Motor neuron (in vitro differentiated cells): ENCODE measurements at places on chromosomes 12 and 14. TPM values are rescaled to one million over a fixed set of nuclear protein-coding genes. Genes with fewer than 3 reads are reported as not detected.

GRCh38 chr12:6069437-6070093, 54.9 kb downstream of the VWF start:
- ATAC-seq: peak; percentile 76

- no peak for ATAC-seq
These were observed 116.3 kb downstream of the SLC15A4 start for GRCh38 chr12:128707488-128707887.

PPP1CC gene
- 106 TPM in 2 replicates for total RNA-seq

GRCh38 chr14:29140016-29140415, 373.4 kb downstream of the FOXG1 start:
- no peak for ATAC-seq

DNA sequence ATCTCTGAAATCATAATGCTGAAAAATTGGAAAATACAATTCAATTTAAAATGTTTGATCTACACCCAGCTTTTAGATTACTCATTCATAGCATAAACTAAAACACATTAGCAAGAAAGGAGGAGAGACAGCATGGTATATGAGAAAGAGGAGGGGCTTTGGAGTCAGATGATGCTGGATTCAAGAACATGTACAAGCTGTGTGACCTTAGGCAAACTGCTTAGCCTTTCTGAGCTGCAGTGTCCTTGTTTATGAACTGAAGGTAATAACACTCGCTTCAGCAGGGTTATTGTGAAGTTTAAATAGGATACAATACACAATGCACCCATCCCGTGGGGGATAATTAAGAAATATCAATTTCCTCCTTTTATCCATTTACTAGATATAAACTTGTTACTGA, 79.2 kb downstream of the MAP1LC3B2 start:
- ATAC-seq: no peak

CD69 gene
- 0.20 TPM in 1 of 2 replicates, not detected in the other for total RNA-seq

DNA sequence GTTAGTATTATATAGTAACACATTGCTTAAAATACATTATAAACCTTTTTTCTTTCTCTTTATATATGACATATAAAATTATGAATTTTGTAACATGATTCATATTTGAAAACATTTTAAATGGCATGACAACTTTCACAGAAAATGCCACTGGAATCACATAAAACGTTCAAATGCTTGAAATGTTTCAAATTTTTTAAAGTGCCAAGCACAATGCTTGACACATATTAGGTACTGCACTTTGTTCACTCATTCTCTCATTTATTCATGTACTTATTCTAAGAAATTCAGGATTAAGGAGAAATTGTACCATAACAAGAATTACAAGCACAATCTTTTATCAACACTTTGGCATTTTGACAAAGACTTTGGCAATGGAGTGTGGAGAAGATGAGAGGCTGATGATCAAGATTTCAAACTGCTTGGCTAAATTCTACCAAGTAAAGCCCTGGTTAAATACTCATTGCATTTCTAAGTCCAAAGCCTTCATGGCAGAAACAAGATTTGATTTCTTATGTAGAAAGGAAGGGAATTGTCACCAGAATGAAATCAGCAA, 232.2 kb downstream of the C12orf50 start:
- no peak for ATAC-seq

DNA sequence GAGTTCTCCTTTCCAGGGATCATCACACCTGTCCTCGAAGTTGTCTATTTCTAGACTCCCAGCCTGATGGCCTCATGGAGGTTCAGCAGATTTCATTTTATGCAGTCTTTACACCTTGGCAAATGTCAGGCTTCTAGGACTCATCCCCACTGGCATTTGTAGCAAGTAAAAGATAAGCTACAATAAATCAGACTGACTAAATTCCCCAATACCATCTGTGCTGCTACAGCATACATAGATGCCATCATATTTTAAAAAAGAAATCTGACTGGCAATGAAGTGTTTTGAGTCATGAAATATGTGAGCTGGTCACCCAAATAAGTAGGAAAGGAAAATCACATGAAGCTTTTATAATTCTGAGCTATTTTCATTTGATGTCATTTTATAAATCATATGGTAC, 55.3 kb downstream of the KCNC2 start:
- no peak for ATAC-seq

GRCh38 chr12:165862-166368, 48.0 kb downstream of the SLC6A12 start:
- no peak for ATAC-seq

BIN2 gene
- 0.16 TPM in 1 of 2 replicates, not detected in the other for total RNA-seq

RTN1 gene
- 247 and 265 TPM in 2 replicates for total RNA-seq

GRCh38 chr12:58341791-58342190, 400.4 kb downstream of the ATP23 start:
- ATAC-seq: peak; percentile 72

GRCh38 chr14:102616318-102616717, 23.9 kb downstream of the RCOR1 start:
- ATAC-seq: no peak

ASPG gene
- total RNA-seq: 0.25 and 0.59 TPM in 2 replicates

- ATAC-seq: no peak
These were observed 357.4 kb upstream of the PRICKLE1 start for GRCh38 chr12:42946871-42947381.

GRCh38 chr14:39097159-39097558, 5.9 kb downstream of the SEC23A start:
- ATAC-seq: no peak

RPAP3 gene
- total RNA-seq: 29.7 and 30.4 TPM in 2 replicates

- no peak for ATAC-seq
These were observed 138.1 kb downstream of the BCL11B start for GRCh38 chr14:99133636-99134515.

DNA sequence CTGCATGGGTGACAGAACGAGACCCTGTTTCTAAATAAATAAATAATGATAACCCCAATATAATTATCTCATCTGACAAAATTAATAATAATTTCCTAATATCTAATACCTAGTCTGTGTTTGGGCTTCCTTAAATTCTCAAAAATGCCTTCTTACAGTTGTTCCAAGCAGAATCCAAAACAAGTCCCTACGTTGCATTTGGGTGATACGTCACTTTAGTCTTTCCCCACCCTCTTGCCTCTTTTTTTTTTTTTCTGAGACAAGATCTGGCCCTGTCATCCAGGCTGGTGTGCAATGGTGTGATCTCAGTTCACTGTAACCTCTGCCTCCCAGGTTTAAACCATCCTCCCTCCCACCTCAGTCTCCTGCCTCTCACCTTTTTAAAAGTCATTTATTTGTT, 26.7 kb downstream of the VEZT start:
- no peak for ATAC-seq

- ATAC-seq: no peak
These were observed 9.0 kb upstream of the LRFN5 start for GRCh38 chr14:41597647-41598046.

DNA sequence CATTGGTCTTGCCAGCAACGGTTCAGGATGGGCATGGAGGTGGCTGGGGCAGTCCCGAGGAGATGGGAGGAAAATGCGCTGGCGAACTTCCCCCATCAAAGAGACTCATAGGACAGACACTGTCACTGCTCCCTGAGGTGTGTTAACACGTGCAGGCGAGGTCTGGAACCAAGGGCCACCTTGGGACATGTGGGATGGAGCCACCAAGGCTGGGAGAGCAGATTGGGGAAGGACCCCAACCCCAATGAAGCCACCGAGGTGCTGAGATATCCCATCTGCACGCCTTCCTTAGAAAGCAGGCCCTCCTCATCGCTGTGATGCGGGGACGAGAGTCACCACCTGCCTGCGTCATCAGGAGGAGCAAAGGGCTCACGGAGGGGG, 16.9 kb upstream of the BEGAIN start:
- ATAC-seq: no peak

GRCh38 chr12:106896603-106897002, 59.1 kb upstream of the TMEM263 start:
- no peak for ATAC-seq

PLEKHD1 gene
- total RNA-seq: 0.55 and 0.78 TPM in 2 replicates

DNA sequence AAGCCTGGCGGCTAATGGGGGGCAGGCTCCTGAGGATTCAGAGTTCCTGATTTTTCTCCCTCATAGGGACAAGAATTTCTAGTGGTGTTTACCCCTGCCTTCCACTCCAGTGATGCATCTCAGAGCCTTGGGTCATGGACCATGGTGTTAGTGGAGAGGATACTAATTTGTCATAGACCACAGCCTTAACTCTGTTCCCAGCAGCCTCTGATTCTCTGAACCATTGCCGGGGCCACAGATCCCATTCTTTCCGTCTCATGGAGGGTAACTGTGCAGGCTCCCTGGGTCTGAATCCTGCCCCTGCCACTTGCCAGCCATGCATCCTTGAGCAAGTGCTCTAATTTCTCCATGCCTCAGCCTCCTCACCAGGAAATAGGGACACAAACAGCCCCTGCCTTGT, 55.1 kb downstream of the RPH3A start:
- ATAC-seq: no peak

GRCh38 chr12:98406378-98406777, 109.0 kb upstream of the TMPO start:
- ATAC-seq: no peak

- no peak for ATAC-seq
These were observed 103.5 kb downstream of the SYNE2 start for GRCh38 chr14:63956326-63956725.

SRGAP1 gene
- total RNA-seq: 6.8 and 10.6 TPM in 2 replicates

DNA sequence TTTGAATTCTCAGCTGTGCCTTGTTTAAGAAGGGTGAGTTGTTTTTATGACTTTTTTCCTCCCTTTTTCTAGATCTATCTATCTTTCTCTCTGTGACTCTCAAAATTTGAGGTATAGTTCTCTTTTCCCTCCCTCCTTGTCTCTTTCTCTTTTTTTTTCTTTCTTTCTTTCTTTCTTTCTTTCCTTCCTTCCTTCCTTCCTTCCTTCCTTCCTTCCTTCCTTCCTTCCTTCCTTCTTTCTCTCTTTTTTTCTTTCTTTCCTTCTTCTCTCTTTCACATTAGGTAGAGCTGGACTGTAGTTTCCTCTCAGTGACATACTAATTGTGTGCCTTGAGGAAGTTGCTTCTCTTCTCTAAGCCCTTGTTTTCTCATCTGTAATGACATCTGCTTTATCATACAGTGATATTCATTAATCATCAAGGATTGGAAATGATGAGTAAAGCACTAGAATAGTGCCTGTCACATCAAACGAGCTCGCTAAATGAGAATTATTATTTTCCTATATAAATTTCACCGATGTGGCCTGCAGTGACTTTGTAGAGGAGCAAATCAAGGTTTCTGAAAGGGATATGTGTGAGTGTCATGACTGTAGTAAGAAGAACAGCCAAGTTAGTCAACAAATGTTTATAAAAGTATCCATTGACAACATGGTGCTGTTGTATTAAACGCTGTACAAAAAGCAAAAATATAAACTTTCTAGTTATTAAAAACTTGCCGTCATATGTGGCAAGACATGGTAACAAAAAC, 78.9 kb upstream of the SLC38A2 start:
- ATAC-seq: no peak

GRCh38 chr14:57714487-57714931, 151.4 kb downstream of the SLC35F4 start:
- no peak for ATAC-seq

GRCh38 chr14:96126783-96127271, 77.8 kb upstream of the BDKRB2 start:
- ATAC-seq: no peak

DNA sequence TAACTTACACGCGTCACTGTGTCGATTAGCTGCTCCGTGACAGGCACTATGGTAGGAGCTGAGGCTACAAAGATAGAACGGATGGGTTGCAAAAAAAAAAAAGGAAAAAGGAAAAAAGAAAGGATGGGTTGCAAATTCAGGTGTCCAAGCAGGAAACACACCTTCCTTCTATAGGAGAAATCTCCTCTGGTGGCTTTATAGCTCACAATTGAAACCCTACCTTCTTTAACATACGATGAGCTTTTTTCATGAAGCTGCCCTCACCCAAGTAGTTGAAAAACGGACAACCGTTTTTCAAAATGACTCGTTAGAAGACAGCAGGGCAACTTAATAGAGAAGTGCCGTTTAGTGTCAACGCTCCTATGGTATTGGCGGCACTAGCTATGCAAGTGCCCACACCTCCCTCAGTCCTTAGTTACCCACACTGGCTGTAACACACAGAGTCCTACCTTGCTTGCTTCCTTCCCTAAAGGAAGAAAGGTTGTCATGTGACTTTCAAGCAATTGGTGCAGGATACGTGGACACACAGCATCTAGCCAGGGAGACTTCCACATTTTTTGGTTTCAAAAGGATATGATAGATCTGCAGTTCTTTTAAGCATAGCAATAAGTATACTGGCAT, 682 bp upstream of the TRIP11 start:
- ATAC-seq: peak; percentile 48

- ATAC-seq: no peak
These were observed 3.4 kb downstream of the GLS2 start for GRCh38 chr12:56484566-56484965.

GRCh38 chr14:69887740-69888657, 8.8 kb downstream of the SMOC1 start:
- ATAC-seq: no peak

ORAI1 gene
- total RNA-seq: 13.7 and 16.6 TPM in 2 replicates

DNA sequence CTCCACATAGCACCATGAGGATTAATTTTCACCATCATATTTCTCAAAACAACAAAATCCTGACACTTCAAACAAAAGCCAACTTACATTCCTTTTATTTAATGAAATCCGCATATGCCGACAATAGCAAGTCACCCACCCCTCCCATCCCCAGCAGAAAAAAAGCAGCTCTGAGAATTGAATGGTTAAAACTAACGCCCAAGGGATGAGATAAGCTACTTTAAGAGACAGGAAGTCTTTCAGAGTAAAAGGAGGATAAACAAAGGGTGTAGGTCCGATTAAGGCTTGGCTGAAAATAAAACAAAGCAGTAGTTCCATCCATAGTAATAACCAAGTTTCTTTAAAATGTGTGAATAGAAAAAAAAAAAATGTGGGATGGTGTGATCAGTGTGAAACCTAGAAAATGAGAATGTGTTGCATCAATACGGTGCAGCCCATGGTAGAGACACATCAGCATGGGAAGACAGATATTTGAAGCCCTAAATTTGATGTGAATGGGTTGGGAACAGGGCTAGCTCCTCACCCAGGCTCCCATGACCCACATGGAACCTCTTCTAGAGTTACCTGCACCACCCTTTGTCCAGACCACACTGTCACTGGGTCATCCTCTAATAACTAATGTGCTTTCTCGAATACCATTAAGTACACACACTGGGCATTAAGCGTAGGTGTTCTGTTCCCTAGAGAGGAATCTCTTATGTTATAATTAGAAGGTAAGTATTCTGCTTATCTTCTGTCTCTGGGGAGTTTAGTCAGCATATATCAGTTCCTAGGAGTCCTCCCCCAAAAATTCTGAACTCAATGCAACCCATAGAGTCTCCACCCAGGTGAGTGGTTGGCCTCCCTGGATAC, 31.7 kb downstream of the RTRAF start:
- ATAC-seq: peak; percentile 52

GRCh38 chr12:131939007-131939406, 9.9 kb downstream of the PUS1 start:
- no peak for ATAC-seq

NFE2 gene
- total RNA-seq: 14.9 and 17.8 TPM in 2 replicates

SERPINA5 gene
- 0.91 TPM in 1 of 2 replicates, not detected in the other for total RNA-seq

RAB5B gene
- total RNA-seq: 73.7 and 84.2 TPM in 2 replicates
